ENCODE measurements at places on chromosomes 2 and 18.

DNA sequence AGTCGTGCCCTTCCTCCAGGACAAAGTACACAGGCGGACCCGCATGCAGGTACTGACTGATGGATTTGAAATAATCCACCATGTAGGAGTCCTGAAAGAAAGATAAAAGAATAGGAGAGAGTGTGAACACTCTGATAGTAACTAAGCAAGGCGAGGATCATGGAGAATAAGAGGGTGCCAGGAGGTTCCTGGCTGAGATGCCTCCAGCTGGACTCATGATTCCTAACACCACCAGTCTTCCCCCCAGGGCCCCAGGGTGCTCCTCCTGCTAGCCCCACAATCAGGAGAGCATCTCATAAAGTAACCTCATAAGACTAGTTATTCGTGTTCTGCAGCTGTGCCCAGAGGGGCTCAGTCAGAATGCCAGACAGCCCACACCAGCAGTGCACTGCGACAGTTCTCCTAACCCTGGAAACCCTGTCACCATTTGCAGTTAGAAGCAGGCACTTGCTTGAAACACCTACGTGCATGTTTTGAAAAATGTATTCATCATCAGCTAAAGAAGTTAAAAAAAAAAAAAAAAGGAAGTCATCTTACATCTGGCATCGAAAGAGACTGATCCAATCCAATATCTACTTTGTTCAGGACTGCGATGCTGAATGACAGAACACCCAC, 36.7 kb downstream of the RMC1 start:
- no peak for DNase-seq

- no peak for DNase-seq
These were observed 143.7 kb upstream of the CTNNA2 start for GRCh38 chr2:79369127-79369526.

DNA sequence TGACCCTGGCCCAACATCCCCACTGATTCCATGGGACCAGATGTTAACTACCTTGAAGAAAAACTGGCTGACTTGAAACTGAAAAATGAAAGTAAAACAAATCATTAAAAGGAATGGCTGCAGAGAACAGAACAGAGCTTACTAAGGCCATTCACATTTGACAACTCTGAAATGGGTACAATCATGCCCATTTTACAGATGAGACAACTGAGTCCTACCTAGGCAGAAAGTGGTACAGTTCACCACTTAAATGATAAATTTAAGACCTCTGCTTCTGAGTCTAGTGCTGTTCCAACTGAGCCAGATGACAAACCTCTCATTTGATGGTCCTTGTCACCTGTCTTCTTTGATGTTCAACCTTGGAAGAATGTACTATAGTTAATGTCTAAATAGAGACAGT, 65.8 kb downstream of the THNSL2 start:
- DNase-seq = no peak

GRCh38 chr2:157592948-157593347, 35.7 kb downstream of the ACVR1C start:
- no peak for DNase-seq

GRCh38 chr2:54052825-54053718, 62.3 kb upstream of the ACYP2 start:
- DNase-seq = no peak

DNA sequence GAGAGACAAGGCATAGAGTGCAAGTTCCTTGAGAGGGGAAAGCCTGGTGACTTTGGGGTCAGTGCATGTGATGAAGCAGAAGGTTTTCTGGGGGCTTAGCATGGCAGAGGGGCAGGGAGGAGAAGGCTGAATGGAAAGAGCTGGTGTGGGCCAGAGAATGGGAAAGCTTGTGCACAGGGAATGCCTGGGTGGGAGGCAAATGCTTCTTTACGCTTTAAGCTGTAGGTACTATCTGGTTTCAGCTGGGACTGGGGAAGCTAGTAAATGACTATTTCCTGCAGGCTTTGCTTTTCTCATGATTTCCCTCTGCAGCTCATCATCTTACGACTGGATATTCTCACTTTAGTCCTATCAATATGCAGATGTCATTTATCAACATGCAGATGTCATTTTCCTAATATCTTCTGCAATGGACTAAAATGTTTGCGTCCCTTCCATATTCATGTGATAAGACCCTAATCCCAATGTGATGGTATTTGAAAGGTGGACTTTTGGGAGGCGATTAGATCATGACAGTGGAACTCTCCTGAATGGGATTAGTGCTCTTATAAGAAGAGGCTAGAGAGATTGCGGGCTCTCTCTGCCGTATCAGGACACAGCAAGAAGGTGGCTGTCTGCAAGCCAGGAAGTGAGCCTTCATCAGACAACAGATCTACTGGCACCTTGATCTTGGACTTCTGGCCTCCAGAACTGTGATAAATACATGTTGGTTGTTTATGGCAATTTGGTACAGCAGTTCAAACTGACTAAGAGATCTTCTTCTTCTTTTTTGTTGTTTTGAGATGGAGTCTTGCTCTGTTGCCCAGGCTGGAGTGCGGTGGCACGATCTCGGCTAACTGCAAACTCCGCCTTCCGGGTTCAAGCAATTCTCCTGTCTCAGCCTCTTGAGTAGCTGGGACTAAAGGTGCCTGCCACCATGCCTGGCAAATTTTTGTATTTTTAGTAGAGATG, 50.1 kb downstream of the MYCN start:
- no peak for DNase-seq

DNA sequence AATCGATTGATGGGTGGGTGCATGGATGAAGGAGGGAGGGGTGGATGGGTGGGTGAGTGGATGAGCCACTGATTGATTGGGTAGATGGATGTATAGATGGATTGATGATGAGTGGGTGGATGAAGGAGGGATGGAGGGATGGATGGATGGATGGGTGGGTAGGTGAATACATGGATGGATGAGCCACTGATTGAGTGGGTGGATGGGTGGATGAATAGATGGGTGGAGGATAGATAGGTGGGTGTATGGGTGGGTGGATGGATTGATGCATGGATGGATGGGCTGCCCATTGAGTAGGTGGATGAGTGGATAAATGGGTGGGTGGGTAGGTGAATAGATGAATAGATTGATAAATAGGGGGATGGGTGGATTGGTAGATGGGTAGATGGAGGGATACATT, 30.9 kb downstream of the MLPH start:
- no peak for DNase-seq

GRCh38 chr2:175187378-175187777, 5.9 kb upstream of the ATP5MC3 start:
- no peak for DNase-seq

DNA sequence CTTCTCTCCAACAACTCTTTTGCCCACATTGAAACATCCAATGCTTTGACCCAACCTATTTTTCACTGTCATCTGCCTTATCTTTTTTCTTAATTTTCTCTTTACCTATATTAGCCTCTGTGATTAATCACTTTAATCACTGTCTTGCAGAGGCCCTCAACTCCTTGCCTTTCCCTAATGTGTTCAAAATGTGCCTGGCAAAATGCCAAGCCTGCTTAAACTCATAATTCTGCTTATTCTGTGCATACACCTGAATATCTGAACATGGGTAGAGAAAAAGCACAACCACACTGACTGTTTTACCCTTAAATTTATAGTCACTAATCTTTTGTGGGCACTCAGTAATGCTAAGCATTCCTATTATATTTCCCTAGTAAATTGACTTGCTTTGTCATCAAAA, 63.0 kb upstream of the GALNT13 start:
- DNase-seq = no peak

- DNase-seq = no peak
These were observed 408.9 kb downstream of the LRATD1 start for GRCh38 chr2:15041429-15041837.

DNA sequence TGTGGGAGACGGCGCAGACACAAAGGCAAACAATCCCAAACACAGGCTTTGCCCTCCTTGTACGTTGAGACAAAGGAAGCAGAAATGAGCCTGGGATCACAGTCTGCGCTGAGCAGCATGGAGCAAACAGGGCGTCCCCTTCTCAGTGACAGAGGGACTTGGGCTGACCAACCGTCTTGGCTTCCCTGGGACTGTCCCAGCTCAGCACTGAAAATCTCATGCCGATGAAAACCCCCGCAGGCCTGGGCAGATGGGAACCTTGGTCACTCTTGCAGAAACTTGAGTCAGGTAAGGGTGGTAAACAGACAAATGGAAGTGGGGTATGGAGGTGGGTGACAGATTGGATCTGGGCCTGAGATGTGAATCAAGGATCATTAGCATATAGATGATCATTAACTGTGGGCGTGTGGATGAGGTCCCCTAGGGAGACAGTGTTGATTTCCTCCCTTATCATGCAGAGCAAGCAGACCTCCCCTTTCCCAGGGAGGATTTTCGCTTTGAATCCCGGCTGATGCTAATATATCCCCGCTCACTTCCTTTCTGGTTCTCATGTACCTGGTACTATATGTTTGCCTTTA, 19.1 kb upstream of the SH3BP4 start:
- DNase-seq = no peak

DNA sequence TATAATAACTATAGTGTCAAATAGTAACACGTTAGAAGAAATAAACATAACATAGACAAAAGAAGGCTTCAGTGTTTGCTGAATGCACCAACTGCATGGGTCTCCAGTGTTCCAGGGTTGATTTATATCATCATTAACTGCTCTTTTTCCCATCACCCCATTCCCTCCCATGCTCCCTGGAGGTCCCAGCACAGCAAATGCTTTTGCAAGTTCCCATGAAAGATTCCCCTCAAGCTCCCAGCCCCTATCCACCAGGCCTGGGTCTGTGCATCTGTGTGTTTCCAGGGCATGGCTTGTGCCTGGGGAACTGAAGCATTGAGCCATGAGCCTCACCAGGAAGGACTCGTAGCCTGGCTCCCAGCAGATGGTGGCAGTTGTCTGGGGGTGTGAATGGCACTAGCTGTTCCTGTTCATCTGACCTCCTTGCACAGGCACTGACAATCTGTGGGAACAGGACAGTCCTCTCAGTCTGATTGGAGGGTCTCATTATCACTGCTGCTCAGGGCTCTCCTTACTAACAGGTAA, 164.6 kb upstream of the RMP24 start:
- DNase-seq = no peak

DNA sequence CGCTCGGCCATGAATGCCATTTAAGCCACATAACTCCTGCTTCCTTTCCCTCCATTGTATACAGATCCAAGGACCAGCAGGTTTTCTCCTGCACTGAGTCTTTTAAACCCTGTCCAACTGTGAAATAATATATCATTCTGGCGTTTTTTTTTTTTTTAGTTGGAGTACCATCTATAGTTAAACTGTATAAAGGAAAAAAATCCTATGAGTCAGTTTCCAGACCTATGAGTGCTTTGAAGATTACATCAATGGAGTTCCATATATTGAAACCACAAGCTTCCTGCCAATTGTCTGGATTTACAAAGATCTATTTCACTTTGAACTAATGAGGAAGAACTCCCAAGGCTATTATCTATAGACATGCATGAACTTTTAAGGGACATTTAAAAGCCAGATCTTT, 2.4 kb upstream of the MALT1 start:
- DNase-seq = no peak

DNA sequence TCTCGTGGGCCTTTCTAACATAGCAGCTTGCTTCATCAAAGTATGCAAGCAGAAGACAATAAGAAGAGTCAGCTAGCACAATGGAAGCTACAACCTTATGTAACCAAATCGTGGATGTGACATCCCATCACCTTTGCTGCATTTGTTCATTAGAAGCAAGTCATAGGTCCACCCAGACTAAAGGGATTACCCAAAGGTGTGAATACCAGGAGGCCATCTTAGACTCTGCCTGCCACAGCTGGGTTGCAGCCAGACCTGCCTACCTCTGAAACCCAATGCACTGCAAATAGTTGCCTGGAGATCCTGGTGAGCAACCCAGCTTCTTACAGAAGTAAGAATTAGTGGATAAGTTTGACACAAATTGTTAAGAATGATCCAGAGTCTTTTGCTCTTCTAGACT, 10.6 kb downstream of the SLC1A4 start:
- DNase-seq = no peak

DNA sequence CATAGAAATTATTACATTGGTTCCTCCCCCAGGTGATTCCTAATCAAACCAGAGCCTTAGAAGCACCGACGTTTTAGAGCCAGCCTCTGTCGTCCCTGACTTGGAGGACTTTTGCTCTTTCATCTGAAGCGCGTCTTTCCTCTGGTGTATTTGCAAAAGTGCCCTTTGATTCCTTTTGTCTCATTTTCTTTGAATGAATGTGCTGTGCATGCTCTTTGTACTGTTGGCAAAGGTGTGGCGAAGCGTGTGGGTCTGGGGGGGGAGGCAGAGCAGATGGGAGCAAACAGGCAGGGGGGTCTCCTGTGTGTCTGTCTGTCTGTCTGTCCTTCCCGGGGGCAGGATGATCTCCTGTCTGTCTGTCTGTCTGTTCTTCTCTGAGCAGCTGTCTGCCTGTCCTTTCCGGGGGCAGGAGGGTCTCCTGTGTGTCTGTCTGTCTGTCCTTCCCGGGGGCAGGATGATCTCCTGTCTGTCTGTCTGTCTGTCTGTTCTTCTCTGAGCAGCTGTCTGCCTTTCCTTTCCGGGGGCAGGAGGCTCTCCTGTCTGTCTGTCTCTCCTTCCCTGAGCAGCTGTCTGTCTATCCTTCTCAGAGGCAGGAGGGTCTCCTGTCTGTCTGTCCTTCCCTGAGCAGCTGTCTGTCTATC, 205.5 kb upstream of the MYT1L start:
- DNase-seq = no peak
